ENCODE measurements at places on chromosomes 12 and 14.

DNA sequence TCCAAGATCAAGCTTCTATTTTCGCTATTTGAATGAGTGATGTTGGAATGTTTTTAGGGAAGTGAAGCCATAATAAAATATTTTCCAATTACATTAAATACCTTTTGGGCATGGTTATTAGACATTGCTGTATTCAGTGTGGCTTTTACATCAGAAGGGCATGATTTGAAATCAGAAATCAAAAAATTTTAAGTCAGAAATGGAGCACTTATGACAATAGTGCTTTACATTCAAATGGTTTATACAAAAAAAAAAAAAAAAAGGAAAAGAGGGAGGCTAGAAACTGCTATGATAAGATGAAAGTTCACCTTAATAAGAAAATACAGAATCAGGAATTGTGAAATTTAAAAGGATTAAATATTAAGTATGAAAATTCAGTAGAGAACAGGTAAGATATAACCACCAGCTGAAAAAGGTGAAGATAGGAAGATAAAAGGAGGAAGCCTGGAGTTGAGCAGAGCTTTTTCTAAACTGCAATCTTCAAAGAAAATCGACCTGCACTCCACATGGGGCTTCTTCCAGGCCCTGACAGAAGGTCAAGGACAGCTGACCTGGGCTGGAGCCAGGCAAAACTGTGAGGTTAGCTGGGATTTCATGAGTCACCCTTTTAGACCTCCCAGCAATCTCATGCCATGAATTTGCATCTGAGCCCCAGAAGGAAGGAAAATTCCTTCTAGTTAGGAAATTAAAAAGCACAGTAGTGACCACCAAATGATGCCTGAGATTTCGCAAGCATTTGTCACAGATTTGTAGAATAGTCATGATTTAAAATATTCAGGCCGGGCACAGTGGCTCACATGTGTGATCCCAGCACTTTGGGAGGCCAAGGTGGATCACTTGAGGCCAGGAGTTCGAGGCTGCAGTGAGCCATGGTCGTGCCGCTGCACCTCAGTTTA, 23.4 kb upstream of the BMP4 start:
- no peak for DNase-seq

DNA sequence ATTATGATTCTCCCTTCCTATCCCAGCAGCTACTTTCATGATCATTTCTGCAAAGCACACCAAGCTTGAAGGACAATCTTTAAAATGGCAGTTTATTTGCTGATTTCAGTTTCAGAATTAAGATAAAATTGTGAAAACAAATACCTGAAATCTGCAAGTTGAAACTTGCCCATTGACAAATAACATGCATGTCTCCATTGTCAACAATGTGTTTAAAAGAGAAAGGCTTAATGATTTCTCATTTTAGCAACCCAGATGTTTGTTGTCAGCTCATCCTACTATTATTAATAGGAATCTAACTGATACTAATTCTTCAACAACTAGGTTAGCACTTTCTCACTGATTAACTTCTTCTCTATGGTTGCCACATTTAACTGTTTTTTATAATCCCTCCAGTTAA, 474.6 kb downstream of the PRKD1 start:
- DNase-seq: no peak

- DNase-seq: no peak
Observed at GRCh38 chr12:51036279-51036678, 10.1 kb upstream of the SLC11A2 start.

- no peak for DNase-seq
Observed at GRCh38 chr12:82461836-82462235, 103.5 kb downstream of the METTL25 start.

- no peak for DNase-seq
Observed at GRCh38 chr14:45089813-45090212, 5.9 kb downstream of the PRPF39 start.

DNA sequence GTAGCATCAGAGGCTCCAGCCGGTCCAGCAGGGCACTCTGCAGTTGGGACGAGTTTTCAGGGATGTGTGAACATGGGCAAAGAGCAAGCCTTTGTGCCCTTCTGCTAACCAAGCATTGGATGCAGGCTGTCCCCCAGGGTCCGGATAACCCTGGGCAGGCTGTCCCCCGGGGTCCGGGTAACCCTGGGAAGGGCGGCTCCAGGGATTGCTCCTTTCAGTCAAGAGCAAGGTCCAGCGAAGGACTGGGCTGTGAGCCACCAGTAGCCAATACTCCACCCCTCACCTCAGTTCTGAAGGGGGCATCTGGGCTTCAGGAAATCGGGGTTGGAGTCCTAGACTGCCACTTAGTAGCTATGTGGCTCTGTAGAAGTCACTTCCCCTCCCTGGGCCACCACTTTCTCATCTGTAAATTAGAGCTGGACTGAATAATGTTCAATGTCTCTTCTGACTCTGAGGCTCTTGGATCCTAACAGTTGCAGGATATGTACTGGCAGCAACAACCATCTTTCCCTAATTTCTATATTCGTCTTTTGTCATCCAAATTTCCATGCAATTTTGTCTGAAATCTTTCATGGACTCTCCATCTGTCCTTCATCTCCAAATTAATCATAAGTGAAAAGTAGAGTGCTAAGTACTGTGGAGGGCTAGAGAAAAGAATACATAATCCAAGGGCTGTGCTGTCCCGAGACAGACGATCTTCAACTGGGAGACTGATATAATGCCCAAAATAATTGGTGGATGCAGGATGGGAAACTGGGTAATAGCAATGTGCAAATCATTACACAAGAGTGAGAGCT, 137.4 kb upstream of the NTF3 start:
- no peak for DNase-seq
